MCF 10A (cell line): ENCODE measurements at places on chromosomes 7 and 10. TPM values are rescaled to one million over a fixed set of nuclear protein-coding genes. Genes with fewer than 3 reads are reported as not detected.
A peak's percentile ranks its signal among the peaks of the same experiment; 100 is the strongest.

- no peak for DNase-seq
- H3K4me3 ChIP-seq = no peak overlapping the region
- no peak overlapping the region for H3K27ac ChIP-seq
- H3K4me1 ChIP-seq = no peaks in the 10 kb centered on the region
Observed at GRCh38 chr10:75100764-75101291, 10.6 kb upstream of the SAMD8 start.

DNA sequence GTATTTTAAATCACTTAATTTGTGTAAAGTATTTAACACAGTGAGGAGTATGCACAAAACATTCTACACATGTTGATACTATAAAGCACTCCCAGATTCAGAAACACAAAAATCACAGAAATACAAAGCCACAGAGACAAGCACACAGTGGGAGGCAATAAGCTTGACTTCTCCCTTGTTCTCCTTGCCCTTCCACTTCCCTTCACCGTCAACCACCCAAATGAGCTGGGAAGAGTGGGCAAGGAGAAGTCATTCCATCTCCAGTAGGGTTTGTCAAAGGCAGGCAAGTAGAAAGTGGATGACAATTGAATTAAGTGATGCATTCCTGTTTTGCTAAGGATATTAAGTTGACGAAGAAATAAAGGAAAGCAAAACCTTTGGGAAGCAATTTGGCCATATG lies 4.2 kb upstream of the TMEM139 start:
- H3K4me3 ChIP-seq = no peak overlapping the region
- H3K27me3 ChIP-seq = no peaks in the 10 kb centered on the region
- H3K36me3 ChIP-seq = no peaks in the 10 kb centered on the region
- no peak overlapping the region for H3K27ac ChIP-seq

GRCh38 chr7:138015096-138015495 lies 13.2 kb upstream of the CREB3L2 start:
- H3K36me3 ChIP-seq = no peaks in the 10 kb centered on the region
- H3K4me1 ChIP-seq = no peaks in the 10 kb centered on the region
- no peak overlapping the region for H3K4me3 ChIP-seq
- no peak overlapping the region for H3K27ac ChIP-seq

DNA sequence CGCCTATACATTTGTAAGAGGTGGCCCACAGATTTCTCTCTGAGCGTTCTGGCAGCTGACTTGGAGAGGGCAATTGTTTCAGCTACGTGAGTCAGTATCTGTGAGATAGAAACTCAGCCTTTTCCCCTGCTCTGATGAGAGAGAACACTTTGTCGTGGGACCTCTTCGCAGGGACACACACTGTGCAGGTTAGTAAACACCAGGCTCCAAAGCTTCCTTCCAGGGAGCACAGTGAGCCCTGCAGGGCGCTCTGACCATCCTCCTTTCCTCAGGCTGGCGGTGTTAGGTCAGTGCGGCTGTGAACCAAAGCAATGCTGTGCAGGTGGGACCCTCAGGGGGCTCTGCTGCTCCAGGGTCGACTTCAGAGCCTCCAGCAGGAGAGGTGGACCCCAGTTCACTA lies 152.2 kb upstream of the TCF7L2 start:
- H3K36me3 ChIP-seq = no peaks in the 10 kb centered on the region
- peaks cover 10% of the 10 kb centered on the region for H3K4me1 ChIP-seq
- H3K4me3 ChIP-seq = no peak overlapping the region
- no peak for DNase-seq
- H3K27ac ChIP-seq = no peak overlapping the region
- no peaks in the 10 kb centered on the region for H3K27me3 ChIP-seq

GRCh38 chr10:79045566-79046175 lies 23.1 kb upstream of the ZMIZ1 start:
- H3K4me3 ChIP-seq = no peak overlapping the region
- H3K27ac ChIP-seq = no peak overlapping the region
- peaks cover 7% of the 10 kb centered on the region for H3K4me1 ChIP-seq
- H3K36me3 ChIP-seq = no peaks in the 10 kb centered on the region
- DNase-seq = no peak

GRCh38 chr10:6399231-6399741 lies 180.8 kb downstream of the PRKCQ start:
- H3K27me3 ChIP-seq = peaks cover 15% of the 10 kb centered on the region
- H3K4me3 ChIP-seq = no peak overlapping the region
- H3K36me3 ChIP-seq = no peaks in the 10 kb centered on the region

DNA sequence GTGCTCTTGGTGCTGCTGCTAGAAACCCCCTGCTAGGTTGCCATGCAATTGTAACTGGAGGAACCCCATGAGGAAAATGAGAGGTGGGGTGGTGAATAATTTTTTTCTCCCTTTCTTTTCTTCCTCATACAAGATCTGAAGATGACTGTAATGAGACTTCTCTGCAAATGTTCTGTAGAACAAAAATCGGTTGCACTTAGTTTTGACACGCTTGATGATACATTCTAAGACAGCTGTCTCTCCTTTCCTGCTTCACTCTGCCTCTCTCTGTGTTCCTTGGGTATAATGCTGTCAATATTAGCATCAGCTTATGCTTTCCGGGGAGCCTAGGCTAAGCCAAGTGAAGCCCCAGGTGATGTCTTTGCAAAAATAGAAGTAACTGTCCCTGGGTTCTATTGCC lies 721.5 kb downstream of the POM121L12 start:
- H3K27me3 ChIP-seq = peaks cover 46% of the 10 kb centered on the region
- no peaks in the 10 kb centered on the region for H3K4me1 ChIP-seq
- H3K36me3 ChIP-seq = no peaks in the 10 kb centered on the region
- no peak overlapping the region for H3K4me3 ChIP-seq
- no peak overlapping the region for H3K27ac ChIP-seq

DNA sequence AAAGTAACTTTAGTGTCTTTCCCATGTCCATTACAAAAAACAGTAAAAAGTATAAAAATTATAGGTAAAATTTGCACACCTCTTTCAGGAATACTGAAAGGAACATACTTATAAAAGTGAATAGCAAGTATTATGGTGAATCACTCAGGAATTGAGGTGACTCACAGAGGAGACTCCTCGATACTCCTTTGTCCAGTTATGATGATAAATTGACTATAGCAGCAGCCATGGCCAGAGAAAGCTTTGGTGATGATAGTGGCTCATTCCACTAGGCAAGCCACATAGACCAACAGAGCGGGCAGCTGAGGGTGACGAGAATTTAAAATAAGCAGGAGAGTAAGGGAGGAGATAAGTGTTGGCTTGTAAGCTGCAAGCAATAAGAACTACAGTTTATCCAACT lies 1231.1 kb upstream of the CELF2 start:
- DNase-seq = peak; percentile 54
- peaks cover 20% of the 10 kb centered on the region for H3K4me1 ChIP-seq
- H3K27ac ChIP-seq = peak overlapping the region; percentile 64
- no peaks in the 10 kb centered on the region for H3K27me3 ChIP-seq

GRCh38 chr10:123860209-123860608 lies 31.4 kb downstream of the CPXM2 start:
- H3K4me1 ChIP-seq = no peaks in the 10 kb centered on the region
- no peaks in the 10 kb centered on the region for H3K36me3 ChIP-seq
- no peak overlapping the region for H3K4me3 ChIP-seq
- H3K27ac ChIP-seq = no peak overlapping the region

DNA sequence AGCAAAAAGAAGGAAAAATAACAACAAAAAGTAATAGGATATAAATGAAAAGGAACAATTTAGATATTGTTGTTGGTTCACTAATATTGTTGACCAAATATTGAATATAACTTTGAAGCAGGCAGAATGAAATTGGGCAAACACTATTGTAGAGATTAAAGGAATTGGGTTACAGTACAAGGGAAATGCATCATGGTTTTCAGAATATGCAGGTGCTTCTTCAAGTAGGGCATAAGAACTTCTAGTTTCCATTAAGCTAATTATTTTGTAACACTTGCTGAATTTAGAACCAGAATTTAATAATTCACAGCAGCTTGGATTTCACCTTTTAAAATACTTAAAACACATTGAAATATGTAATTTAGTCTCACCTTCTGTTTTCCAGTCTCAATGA lies 36.5 kb downstream of the RPA3 start:
- no peaks in the 10 kb centered on the region for H3K27me3 ChIP-seq
- H3K36me3 ChIP-seq = peaks cover 8% of the 10 kb centered on the region
- no peak overlapping the region for H3K4me3 ChIP-seq

DNA sequence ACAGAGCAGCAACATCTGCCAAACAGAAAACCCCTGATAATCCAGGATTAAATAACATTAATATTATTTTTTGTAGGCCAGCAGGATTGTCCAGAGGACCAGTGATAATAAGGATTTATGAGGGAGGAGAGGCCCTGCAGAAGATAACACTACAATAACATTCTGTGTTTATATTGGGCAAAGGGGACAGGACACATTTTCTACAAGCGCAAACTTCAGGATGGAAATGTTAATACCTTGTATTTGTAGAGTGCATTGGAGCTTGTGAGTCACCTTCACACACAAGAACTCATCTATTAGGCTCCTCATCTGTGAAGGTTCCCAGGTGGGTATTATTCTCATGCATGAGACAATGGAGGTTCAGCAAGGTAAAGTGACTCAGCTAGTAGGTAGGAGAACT lies 51.0 kb downstream of the BAMBI start:
- no peak overlapping the region for H3K27ac ChIP-seq
- no peaks in the 10 kb centered on the region for H3K27me3 ChIP-seq
- no peak overlapping the region for H3K4me3 ChIP-seq
- no peaks in the 10 kb centered on the region for H3K4me1 ChIP-seq
- H3K36me3 ChIP-seq = no peaks in the 10 kb centered on the region

- no peak overlapping the region for H3K4me3 ChIP-seq
- peaks cover 6% of the 10 kb centered on the region for H3K4me1 ChIP-seq
- no peaks in the 10 kb centered on the region for H3K36me3 ChIP-seq
Observed at GRCh38 chr10:4622384-4622783, 203.6 kb upstream of the AKR1E2 start.

SRGN gene
- total RNA-seq = 2.3 and 2.7 TPM in 2 replicates

LDB3 gene
- 0.23 and 0.29 TPM in 2 replicates for total RNA-seq

RNLS gene
- not detected in 2 replicates for total RNA-seq

ENKUR gene
- 0.33 and 0.47 TPM in 2 replicates for total RNA-seq

CFAP69 gene
- 2.9 and 3.7 TPM in 2 replicates for total RNA-seq

C1QL3 gene
- total RNA-seq = not detected in 2 replicates

FAM25A gene
- total RNA-seq = not detected in 2 replicates

EPO gene
- total RNA-seq = not detected in 2 replicates

RTKN2 gene
- total RNA-seq = 1.6 and 2.6 TPM in 2 replicates

NCF1 gene
- not detected in 2 replicates for total RNA-seq

PON1 gene
- total RNA-seq = not detected in 2 replicates
